ENCODE measurements at places on chromosomes 7 and 10.

DNA sequence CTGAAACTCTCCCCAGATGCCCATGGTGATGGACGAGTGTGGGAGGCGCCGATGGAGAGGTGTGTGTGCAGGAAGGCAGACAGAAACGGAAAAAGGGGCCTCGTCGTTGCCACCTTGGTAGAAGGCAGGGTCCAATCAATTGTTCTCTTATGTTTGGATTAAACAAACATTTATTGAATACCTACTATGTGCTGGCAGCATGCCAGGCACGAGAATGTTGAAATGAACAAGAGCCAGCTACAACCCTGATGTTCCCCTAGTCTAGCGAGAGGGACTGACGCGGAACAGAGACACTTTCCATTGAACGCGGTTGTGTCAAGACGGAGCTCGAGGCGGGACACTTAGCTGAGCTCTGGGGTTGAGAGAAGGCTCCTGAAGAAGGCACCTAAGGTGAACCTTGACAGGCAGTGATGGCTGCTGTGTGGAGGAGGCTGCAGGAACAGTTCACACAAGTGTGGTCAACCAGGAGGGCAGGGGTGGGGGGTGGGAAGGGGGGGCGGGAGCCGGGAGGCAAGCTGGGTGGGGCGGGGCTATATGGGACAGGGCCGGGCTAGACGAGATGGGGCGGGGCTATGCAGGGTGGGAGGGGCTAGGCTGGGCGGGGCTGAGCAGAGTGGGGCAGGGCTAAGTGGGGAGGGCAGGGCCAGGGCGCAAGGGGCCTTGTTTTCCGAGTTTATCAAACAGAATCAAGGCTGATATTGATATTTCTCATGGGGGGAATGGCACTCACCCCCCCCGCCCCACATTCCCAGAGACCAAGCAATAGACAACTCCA, 181.0 kb downstream of the GATA3 start:
- DNase-seq, result no peak

DNA sequence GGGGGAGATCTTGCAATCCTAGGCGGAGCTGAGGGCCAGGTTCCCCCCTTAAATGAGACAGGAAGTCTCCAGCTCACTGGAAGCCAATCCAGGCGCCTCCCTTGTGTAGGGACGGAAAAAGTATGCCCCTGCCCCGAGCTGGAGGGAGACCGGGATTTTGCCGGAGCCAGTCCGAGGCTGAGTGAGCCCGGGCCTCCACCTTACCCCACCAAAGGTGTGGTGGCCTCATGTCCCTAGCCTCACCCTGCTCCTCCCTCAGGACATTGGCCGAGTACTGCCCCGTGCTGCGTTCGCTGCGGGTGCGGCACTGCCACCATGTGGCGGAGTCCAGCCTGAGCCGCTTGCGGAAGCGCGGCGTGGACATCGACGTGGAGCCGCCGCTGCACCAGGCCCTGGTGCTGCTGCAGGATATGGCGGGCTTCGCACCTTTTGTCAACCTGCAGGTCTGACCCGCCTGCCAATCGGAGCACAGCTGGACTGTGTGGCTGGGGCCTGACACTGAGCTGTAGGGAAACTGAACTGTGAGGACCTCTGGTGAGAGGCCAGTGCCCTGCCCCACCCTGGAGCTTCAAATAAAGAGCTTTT, 2.0 kb downstream of the FBXL15 start:
- DNase-seq, result no peak

- DNase-seq, result no peak
Observed at GRCh38 chr7:54811041-54811845, 52.2 kb upstream of the SEC61G start.

GRCh38 chr10:114520453-114520852, 116.2 kb upstream of the AFAP1L2 start:
- no peak for DNase-seq
